ENCODE measurements at places on chromosomes 3 and 15. TPM values are rescaled to one million over a fixed set of nuclear protein-coding genes. Genes with fewer than 3 reads are reported as not detected.

DNA sequence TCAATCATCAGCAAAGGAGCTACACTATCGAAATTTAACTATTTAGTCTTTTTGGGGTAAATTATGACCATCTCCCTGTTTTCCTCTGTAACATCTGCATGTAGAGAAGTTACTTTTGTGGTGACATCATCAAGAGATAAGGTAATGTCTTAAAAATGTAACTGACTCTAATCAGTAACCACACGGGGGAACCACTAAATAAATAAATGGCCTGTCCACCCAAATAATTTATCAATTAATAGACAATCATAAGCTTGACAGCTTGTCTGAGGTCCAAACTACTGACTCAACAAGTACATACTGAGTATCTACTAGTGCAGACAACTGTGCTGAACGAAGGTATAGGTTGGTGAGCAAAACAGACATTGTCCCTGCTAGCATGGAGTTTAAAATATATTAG, 219.3 kb downstream of the SLC9A9 start:
- DNase-seq = no peak

- peak; percentile 38 for DNase-seq
Observed at GRCh38 chr15:61205346-61205921, 23.7 kb downstream of the RORA start.

- DNase-seq = no peak
Observed at GRCh38 chr3:97121386-97121785, 307.0 kb downstream of the EPHA6 start.

DNA sequence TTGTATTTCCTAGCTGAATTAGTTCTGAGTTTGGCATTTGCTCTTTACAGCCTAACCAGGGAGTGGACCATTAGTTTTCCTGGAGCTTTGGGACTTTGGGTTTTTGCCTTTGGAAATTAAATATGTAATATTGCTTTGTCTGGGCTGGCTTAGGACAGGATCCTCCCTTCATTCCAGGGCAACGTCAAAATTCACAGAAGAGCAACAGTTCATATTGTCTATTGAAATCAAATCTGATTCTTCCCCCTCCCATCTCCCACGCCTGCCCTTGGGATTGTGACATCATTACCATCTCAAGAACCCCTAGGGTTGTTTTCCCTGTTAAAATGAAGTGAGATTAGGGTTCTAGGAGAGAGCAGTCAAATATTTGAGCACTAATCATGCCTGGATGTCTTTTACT, 194.1 kb downstream of the ROBO2 start:
- no peak for DNase-seq

- no peak for DNase-seq
Observed at GRCh38 chr3:17577796-17578520, 164.5 kb downstream of the TBC1D5 start.

- peak; percentile 13 for DNase-seq
Observed at GRCh38 chr3:145243875-145244274, 917.1 kb downstream of the PLOD2 start.

- DNase-seq = no peak
Observed at GRCh38 chr3:127408684-127409420, 121.0 kb upstream of the PRR20G start.

DNA sequence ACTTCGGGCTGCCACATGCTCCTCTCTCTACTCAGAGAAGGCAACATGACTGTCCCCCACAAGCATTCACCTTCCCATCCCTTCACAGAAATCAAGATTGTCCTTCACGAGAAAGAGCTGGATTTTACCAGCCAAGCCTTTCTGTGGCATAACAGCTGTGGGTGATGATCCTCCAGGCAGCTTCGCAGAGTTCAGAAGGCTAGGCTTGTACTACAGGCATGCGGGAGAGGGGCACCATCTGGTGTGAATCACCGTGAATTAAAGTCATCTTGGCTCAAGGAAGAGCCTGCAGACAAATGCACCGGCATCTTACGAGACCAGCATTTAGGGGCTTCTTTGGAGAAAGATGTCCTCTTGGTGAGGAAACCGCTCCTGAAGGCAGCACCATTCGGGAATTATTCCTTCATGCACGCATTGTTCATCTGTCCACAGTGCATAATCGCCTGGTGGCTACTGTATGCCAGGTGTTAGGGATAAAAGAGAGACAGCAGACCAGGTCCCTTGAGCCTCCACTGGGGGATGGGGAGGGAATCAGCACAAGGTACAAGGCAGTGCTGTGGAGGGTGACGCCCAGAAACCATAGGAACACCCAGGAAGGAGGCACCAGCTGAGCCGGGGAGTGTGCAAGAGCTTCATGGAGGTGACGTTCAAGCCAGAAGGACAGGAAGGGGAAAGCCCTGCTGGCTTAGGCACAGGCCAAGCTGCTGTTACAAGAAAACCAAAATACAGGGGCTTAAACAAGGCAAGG, 108.6 kb downstream of the TMEM266 start:
- DNase-seq = peak; percentile 10

DNA sequence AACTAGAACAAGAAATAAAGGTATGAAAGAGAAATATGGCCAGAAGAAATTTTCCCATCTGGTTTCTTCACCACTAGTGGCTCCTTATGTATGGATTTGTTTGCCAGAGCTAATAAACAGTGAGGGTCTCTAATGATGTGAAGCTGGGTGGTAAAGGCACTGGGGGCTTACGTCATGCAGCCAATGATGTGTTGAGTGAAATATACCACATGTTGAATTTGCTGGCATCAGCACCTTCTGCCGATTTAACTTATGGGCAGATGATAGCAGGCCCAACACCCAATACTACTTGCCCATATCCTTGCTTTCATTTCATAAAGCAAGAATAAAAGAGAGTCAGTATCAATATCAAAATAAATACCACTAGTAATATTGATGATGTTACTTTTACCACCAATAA, 133.0 kb downstream of the THRB start:
- no peak for DNase-seq

DNA sequence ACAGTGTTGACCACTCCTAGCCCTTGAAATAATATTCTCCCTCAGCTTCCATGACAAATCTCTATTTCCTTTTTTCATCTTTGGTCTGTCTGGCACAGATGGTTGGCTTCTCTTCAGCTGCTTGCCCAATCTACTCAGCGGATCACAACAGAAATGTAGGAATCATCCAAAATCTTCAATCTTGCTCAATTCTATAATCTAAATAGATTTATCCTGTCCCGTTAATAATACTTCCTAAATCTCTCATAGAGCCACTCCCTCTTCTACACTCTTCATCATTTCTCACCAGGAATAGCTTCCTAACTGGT, 3.8 kb downstream of the PEAK1 start:
- peak; percentile 22 for DNase-seq

GRCh38 chr15:25512957-25513356, 74.1 kb upstream of the UBE3A start:
- no peak for DNase-seq

- no peak for DNase-seq
Observed at GRCh38 chr15:91468871-91469580, 369.0 kb downstream of the SV2B start.

CD96 gene
- total RNA-seq = 4.2 TPM

GOLGA6L9 gene
- total RNA-seq = 1.9 TPM

All from RPMI7951 (cell line).